ENCODE measurements at places on chromosomes 5 and 9. TPM values are rescaled to one million over a fixed set of nuclear protein-coding genes. Genes with fewer than 3 reads are reported as not detected.
A peak's percentile ranks its signal among the peaks of the same experiment; 100 is the strongest.

Gene PTGR1
- total RNA-seq, result 12.1 TPM

Gene TMEFF1
- total RNA-seq, result 16.3 TPM

Gene PTGES
- total RNA-seq, result 3.3 TPM

Gene MOCS2
- 113 TPM for total RNA-seq

GRCh38 chr9:105760053-105760452 lies 65.7 kb downstream of the TMEM38B start:
- DNase-seq, result peak; percentile 7

- peak; percentile 54 for DNase-seq
Observed at GRCh38 chr5:159331093-159331973, 1.0 kb upstream of the IL12B start.

- peak; percentile 93 for DNase-seq
Observed at GRCh38 chr9:89137542-89138462, 40.8 kb downstream of the SHC3 start.

- DNase-seq, result no peak
Observed at GRCh38 chr5:41788941-41789368, 81.3 kb downstream of the OXCT1 start.

DNA sequence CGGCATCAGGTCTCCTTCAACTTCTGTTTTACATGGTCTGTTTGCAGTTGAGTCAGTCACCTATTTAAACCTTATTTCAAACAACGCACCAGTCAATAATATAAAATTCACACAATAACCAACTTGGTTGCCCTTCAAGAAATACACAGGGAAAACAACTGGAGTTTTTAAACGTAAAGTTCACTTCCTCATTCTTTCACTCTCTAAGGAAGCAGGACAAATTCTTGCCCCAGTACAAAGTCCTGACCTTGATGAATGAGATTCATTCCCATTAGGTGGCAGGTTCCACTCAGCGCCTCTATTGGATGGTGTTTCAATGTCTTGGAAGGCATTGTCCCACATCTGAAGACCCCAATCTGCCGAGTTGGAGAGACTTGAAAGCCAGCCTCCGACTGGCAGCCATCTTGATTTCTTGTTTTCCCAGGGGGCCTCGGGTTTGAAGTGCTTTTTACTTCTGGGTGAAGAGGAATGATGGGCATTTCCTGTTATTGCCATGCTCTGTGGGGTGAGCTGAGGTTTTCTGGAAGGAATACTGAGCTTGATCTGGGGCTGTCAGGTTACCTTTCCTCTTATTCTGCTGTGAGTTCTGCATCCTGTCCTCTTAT lies 105.0 kb downstream of the ACER2 start:
- DNase-seq, result no peak

DNA sequence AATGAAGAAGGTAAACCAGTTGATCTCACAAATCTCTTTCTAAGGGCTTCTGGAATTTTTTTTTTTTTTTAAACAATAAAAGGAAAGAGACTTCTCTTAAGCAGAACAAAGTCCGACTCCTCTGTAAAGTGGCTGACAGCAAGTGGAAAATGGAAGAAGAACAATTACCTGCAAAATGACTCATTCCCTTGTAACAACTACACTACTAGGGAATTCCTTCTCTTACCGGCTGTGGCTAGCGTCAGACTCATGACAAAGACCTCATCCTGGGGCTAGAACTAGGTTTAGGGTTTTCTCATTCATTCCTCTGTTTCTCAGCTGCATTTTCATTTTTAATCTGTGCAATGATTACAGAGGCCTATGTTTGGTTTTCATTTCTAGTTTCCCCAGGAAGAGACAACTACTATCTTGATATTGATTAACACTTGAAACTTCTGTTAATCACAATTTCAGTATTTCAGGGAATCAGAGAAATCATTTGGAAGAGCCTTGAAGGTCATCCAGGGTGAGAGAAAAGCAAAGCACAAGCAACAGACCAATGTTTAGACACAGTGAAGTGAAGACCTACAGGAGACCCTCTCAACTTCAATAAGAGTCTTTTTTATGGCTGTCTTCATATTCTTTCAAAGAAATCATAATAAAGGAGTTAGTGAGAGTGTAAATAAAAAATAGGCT lies 437.9 kb downstream of the RAB3C start:
- peak; percentile 38 for DNase-seq

DNA sequence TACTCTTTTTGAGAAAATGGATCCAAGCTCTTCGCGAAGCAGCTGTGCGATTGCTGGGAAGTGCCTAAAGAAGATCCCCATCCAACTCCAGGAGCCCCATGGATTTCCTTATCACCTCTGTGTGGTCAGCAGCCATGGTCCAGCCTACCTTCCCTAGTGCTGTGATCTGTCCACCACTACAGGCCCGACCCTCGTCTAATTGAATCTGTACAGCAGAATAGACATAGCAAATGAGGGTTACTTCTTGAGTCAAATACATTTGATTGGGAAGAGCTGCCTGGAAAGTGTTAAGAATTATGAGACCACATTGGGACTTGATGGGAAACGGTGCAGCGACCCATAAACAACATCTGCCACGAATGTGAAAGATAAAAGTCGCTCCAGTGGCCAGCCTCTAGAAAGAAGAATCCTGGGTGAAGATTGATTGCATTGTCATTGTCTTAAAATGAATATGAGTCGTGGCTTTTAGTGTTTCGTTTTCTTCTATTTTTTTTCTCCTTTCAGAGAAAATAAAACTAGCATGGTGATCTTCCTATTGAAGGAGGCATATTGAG lies 118.4 kb downstream of the PAM start:
- DNase-seq, result no peak

DNA sequence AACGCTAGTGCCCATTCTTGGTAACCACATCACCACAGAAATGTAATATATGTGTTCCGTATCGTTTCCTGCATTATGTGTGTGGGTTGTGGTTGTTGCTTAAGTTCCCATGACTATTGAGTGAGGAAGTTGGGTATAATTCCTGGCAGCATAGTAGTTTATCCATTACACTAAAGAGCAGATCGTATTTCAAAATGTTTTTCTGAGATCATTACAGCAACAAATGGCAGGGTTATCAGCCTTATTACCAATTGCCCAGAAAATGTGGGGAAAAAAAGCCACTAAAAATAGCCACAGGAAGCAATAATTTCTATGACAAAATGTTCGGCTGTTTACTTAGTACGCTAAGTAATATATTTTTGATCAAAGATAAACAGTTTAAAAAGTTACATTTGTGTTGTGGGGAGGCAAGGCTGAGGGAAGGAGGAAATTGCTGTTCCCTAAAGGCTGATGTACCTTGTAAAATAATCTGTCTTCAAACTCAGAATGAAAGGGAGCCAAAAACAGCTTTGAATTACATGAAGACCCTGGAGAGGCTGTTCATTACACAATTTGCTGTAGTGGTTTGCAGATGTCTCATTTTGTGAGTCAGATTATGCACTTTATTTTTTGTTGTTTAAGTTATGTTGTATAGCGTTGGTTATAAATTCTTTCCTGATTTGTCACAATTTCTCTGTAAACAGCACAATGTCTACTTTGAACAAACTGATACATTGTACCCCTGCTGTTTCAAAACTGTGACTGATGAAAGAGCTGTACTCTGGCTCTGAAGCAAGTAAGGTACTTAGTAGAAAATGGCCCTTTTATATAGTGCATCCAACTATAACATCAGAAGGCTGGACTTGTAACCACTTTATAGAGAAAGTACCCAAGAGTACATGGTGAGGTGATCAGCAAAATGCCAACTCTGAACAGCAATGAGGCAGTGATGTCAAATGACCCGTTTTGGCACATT lies 1028.5 kb downstream of the NR2F1-AS1 start:
- DNase-seq, result peak; percentile 77

DNA sequence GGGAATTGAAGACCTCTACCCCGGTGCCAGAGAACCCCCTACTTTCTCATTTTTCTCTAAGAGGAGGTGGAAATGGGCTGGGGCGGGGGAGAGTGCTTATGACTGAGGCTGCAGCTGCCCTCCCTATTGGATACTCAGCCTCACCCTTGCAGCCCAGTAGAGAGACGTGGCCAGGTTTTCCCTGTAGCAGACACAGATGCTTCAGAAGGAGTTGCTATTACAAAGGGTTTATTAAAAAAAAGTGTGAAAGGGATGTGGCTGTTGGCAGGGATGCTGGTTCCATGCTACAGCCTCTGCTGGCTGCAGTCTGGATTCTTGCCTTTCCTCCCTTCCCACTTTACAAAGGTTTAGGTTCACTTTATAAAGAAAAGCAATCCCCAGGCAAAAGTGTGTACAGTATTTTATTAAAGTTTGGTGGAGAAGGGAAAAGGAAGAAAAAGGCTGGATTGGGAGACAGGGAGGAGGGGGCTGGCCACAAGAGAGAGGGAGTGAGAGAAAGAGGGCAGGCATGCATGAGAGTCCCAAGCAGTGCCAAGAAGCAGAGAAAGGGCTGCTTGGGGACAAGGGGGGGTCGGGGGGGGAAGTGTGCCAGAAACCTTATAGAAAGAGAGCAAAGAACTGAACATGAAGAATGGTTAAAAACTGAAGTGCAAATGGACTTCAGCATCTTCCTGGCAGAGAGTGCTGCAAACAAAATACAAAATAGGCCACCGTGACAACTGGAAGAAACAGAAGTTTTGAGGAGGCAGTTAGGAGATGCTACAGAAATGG lies 29.5 kb upstream of the NFIB start:
- no peak for DNase-seq

- DNase-seq, result peak; percentile 55
Observed at GRCh38 chr5:6759401-6759800, 46.2 kb downstream of the TENT4A start.

DNA sequence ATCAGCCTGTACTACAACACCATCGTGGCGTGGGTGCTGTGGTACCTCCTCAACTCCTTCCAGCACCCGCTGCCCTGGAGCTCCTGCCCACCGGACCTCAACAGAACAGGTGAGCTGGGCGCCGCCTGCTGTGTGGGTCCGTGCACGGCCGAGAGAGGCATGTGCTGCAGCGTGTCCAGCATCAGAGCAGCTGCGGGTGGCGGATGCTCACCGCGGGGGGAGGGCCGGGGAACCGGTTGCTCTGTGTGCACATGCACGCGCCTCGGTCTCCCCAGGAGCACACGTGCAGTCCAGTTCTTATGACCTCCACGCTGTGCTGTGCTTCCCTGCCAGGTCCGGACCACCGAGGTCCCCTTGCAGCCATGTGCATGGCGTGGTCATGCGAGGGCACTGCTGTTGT lies 7.6 kb downstream of the SLC6A18 start:
- no peak for DNase-seq
